ENCODE measurements at places on chromosomes 6 and 20. TPM values are rescaled to one million over a fixed set of nuclear protein-coding genes. Genes with fewer than 3 reads are reported as not detected.

The ZNF334 gene
- 7.9 TPM for total RNA-seq

The NEURL2 gene
- 8.0 TPM for total RNA-seq

The ADGRF5 gene
- total RNA-seq, result 0.26 TPM

The VTA1 gene
- 25.9 TPM for total RNA-seq

The FHL5 gene
- total RNA-seq, result not detected

The GPR6 gene
- not detected for total RNA-seq
